GM23338 (cell line): ENCODE measurements at places on chromosomes 5 and 9. TPM values are rescaled to one million over a fixed set of nuclear protein-coding genes. Genes with fewer than 3 reads are reported as not detected.

- H3K4me1 ChIP-seq: no peaks in the 10 kb centered on the region; the same call in 1 of the 2 replicates
- peak; percentile 80 for DNase-seq
- peak overlapping the region; percentile 79 for H3K4me3 ChIP-seq
- H3K36me3 ChIP-seq: no peaks in the 10 kb centered on the region; the same call in 1 of the 2 replicates
These were observed 20.2 kb downstream of the IGIP start for GRCh38 chr5:140145818-140146522.

- H3K4me1 ChIP-seq: no peaks in the 10 kb centered on the region
- H3K27me3 ChIP-seq: peaks cover 8% of the 10 kb centered on the region
- no peak overlapping the region for H3K27ac ChIP-seq
- no peaks in the 10 kb centered on the region for H3K36me3 ChIP-seq
- no peak for DNase-seq
- no peak overlapping the region for H3K4me3 ChIP-seq
These were observed 143.9 kb downstream of the CACNA1B start for GRCh38 chr9:138021251-138022056.

GRCh38 chr9:38172586-38172985 lies 103.6 kb upstream of the SHB start:
- DNase-seq: peak; percentile 36
- no peaks in the 10 kb centered on the region for H3K27me3 ChIP-seq
- H3K36me3 ChIP-seq: no peaks in the 10 kb centered on the region
- peaks cover 10% of the 10 kb centered on the region; the same call in 1 of the 2 replicates for H3K4me1 ChIP-seq

- DNase-seq: no peak
- no peaks in the 10 kb centered on the region for H3K36me3 ChIP-seq
- peaks cover 37% of the 10 kb centered on the region for H3K4me1 ChIP-seq
- peak within 1 kb of the TSS; percentile 75 for H3K4me3 ChIP-seq
- H3K27ac ChIP-seq: no peak within 1 kb of the TSS
These were observed at the start of gene NEK6 for GRCh38 chr9:124257844-124258606. Gene NEK6, plus strand, starts transcription at chr9:124257949. Its CDS starts 44,016 bp downstream, at chr9:124301965.

GRCh38 chr5:142743592-142744441 lies 26.4 kb upstream of the ARHGAP26 start:
- peaks cover 18% of the 10 kb centered on the region for H3K4me1 ChIP-seq
- no peaks in the 10 kb centered on the region for H3K27me3 ChIP-seq
- H3K4me3 ChIP-seq: no peak overlapping the region
- H3K36me3 ChIP-seq: peaks cover 22% of the 10 kb centered on the region
- H3K27ac ChIP-seq: peak overlapping the region; percentile 18; the same call in 1 of the 2 replicates

DNA sequence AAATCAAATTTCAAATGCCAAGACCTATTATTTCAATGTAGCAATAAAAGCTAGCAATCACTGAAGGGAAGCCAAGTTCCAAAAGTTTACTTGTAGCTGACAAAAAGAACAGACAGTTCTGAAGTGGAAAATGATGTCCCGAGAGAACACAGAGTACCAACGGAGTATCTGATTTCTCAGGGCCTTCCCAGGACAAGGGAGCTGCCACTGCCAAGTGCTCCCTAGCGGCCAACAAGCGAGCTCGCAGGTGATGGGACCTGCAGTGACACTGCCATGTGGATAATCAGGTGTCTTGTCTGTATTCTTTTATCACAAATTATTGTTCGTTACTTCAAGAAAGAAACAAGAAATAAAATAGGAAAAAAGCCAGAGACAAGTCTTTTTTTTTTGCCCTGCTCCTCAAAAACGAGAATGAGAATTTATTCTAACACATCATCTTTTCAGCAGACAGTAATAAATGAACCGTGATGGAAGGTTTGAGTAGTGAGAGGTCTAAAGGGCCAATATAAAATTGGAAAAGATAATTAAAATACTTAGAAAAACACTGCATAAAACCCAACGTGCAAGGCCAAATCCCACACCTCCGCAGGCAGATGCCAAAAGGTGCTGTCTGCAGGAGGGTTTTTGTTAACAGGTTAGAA lies 159.4 kb downstream of the MYO10 start:
- H3K36me3 ChIP-seq: no peaks in the 10 kb centered on the region
- peak; percentile 79 for DNase-seq
- H3K27me3 ChIP-seq: no peaks in the 10 kb centered on the region
- no peak overlapping the region for H3K4me3 ChIP-seq

GRCh38 chr9:99436616-99437015 lies 214.5 kb downstream of the SEC61B start:
- H3K27ac ChIP-seq: no peak overlapping the region
- no peaks in the 10 kb centered on the region for H3K27me3 ChIP-seq
- H3K36me3 ChIP-seq: no peaks in the 10 kb centered on the region
- no peak for DNase-seq

DNA sequence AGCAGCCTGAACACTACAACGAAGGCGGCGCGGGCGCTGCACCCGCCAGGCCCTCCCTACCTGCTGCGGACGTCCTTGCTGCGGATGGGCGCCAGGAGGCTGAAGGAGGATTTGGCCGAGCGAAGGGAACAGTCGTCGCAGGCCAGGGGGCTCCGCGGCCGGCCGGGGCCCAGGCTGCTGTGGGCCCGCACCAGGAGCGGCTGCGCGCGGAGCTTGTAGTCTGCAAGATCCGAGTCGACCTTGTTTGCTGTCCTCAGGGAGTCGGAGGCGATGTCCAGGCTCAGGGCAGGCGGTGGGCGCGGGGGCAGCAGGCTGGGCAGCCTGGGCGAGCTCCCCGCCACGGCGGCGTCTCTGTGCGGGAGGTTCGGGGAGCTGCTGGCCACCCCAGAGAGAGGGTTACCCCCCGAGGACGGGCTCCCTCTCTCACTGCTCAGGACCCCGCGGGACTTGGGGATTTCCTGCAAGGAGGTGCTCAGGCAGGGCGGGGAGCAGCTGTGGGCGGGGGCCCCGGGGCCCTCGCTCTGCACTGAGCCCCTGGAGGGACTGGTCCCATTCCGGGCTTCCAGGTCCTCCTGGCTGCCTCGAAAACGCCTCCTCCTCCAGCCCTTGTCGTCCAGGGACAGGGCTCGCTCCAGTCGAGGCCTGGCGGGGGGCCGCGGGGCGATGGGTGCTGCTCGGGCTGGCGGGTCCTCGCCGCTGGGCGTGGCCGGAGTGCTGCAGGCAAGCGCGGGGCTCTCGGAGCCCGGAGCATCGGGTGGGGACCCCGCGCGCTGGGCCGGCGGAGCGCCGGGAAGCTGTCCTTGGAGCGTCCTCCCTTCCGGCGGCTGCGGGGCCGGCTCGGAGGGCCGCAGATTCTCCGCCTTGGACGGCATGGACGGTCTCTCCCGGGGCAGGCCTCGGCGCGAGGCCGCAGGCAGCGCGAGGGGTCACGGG lies 831 bp downstream of the INPP5E start:
- no peak overlapping the region for H3K27ac ChIP-seq
- peak overlapping the region; percentile 85 for H3K4me3 ChIP-seq
- peaks cover 8% of the 10 kb centered on the region for H3K36me3 ChIP-seq
- DNase-seq: peak; percentile 66

DNA sequence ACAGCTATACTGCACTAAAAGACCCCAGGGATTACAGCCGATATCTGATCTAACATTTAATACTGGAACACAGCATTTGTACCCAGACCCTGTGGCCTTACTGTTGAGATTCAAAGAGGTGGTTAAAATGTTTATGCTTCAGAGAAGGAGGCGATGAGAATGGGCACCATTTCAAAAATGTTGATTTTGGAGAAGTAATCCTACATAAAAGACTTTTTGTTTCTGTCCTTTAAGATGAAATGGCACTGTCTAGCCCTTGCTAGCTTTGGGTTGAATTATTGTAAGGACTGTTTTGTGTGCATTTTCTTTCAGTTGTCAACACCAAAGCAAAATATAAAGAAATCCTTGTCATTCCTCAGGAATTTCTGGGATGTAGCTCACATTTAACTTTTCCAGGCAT lies 288.5 kb upstream of the ANKH start:
- H3K27me3 ChIP-seq: no peaks in the 10 kb centered on the region
- DNase-seq: no peak
- H3K27ac ChIP-seq: no peak overlapping the region
- no peaks in the 10 kb centered on the region for H3K4me1 ChIP-seq
- H3K4me3 ChIP-seq: no peak overlapping the region

DNA sequence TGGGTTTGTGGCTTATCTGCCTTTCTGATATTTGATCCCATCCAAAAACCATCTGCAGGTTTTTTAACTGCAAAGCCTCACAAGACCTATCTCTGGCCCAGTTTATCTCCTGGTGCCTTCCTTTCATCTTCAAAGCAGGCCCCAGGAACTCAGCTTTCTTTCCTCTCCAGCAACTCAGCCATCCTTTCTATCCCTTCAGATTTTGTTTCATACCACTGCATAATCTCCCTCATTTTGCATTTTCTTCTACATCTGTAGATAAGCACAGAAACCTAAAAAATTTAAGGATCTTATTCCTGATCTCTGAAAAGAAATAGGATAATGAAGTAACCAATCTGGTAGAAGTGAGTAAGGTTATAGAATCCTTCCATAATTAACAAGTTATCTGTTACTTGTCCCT lies 19.5 kb upstream of the ERCC6L2 start:
- no peaks in the 10 kb centered on the region for H3K27me3 ChIP-seq
- no peak overlapping the region for H3K27ac ChIP-seq
- H3K36me3 ChIP-seq: no peaks in the 10 kb centered on the region
- no peaks in the 10 kb centered on the region for H3K4me1 ChIP-seq

The ROPN1L gene
- total RNA-seq: 1.0 TPM in 1 of 2 replicates, not detected in the other

The ELAVL2 gene
- 39.0 and 42.4 TPM in 2 replicates for total RNA-seq
